ENCODE measurements at places on chromosomes 7 and 10.

GRCh38 chr10:131406676-131407392 lies 95.3 kb upstream of the TCERG1L start:
- no peaks in the 10 kb centered on the region for H3K4me1 ChIP-seq
- no peaks in the 10 kb centered on the region for H3K36me3 ChIP-seq
- H3K4me3 ChIP-seq, result no peak overlapping the region
- H3K27me3 ChIP-seq, result no peaks in the 10 kb centered on the region
- no peak for DNase-seq

DNA sequence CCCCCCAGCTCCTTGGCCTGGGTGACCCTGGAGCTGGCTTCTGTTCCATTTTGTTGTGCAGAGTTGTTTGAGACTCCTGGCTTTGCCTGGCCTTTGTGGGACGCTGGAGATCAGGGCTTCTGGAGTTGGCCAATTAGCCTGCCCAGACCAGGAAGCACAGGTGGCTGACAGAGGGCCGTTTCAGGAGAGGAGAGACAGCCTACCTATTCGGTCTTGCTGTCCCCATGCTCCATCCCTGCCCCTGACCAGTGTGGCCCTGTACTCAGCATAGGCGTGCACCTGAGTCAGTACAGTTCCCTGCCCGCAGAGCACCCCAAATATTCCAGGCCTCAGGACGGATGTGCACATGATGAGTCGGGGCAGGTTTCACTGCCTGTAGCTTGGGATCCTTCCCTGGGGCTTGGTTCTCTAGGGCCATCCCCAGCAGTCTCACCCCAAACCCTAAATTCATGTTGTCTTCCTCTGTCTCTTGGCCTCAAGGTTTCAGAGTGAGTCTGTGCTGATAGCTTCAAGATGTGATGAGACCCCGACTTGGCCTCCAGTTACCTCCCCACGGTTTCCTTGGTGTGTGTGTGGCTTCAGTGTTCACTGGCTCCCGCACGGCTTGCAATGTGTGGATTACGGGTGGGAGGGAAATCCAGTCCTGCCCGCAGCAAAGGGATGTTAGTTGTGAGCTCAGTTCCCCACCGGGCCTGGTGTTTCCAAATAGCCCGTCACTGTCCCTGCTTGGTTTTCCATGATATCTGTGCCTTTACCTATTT lies 44.7 kb downstream of the HTRA1 start:
- H3K36me3 ChIP-seq, result peaks cover 36% of the 10 kb centered on the region
- no peak for DNase-seq
- peaks cover 21% of the 10 kb centered on the region for H3K4me1 ChIP-seq
- no peak overlapping the region for H3K27ac ChIP-seq
- no peak overlapping the region for H3K4me3 ChIP-seq
- H3K27me3 ChIP-seq, result no peaks in the 10 kb centered on the region

DNA sequence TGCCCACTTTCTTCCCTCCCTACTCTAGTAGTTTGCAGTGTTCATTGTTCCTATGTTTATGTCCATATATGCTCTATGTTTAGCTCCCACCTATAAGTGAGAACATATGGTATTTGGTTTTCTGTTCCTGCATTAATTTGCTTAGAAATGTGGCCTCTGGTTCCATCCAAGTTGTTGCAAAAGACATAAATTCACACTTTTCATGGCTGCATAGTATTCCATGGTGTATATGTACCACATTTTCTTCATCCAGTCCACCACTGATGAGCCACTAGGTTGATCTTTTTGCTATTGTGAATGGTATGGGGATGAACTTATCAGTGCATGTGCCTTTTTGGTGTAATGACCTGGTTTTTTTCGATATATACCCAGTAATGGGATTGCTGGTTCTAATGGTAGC lies 1089.1 kb downstream of the GRM8 start:
- DNase-seq, result no peak
- no peak overlapping the region for H3K27ac ChIP-seq
- H3K27me3 ChIP-seq, result no peaks in the 10 kb centered on the region
- no peaks in the 10 kb centered on the region for H3K4me1 ChIP-seq
- H3K4me3 ChIP-seq, result no peak overlapping the region
- no peaks in the 10 kb centered on the region for H3K36me3 ChIP-seq

DNA sequence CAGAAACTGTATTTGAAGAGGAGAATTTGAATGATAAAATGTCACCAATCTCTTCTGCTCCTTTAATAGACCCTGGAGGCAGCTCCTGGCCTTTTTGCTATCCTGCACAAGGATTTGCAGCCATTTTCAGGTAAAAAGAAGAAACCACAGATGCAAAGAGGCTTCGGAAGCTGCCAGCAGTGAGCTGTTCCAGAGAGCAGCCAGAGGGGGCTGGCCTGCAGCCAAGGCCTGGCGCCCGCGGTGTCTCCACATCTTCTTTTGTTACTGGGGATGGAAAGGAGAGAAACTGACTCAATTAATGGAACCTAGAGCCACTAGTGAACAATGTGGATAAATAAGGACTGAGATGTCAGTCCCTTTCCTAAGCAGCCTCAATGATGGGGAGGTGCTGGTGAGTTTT lies 23.9 kb upstream of the GPR26 start:
- H3K36me3 ChIP-seq, result no peaks in the 10 kb centered on the region
- no peak overlapping the region for H3K4me3 ChIP-seq
- no peak overlapping the region for H3K27ac ChIP-seq
- no peaks in the 10 kb centered on the region for H3K4me1 ChIP-seq

- H3K27me3 ChIP-seq, result no peaks in the 10 kb centered on the region
- no peak for DNase-seq
- H3K36me3 ChIP-seq, result no peaks in the 10 kb centered on the region
- no peaks in the 10 kb centered on the region for H3K4me1 ChIP-seq
- H3K27ac ChIP-seq, result no peak overlapping the region
These were observed 248.7 kb upstream of the GPR26 start for GRCh38 chr10:123417414-123417813.

DNA sequence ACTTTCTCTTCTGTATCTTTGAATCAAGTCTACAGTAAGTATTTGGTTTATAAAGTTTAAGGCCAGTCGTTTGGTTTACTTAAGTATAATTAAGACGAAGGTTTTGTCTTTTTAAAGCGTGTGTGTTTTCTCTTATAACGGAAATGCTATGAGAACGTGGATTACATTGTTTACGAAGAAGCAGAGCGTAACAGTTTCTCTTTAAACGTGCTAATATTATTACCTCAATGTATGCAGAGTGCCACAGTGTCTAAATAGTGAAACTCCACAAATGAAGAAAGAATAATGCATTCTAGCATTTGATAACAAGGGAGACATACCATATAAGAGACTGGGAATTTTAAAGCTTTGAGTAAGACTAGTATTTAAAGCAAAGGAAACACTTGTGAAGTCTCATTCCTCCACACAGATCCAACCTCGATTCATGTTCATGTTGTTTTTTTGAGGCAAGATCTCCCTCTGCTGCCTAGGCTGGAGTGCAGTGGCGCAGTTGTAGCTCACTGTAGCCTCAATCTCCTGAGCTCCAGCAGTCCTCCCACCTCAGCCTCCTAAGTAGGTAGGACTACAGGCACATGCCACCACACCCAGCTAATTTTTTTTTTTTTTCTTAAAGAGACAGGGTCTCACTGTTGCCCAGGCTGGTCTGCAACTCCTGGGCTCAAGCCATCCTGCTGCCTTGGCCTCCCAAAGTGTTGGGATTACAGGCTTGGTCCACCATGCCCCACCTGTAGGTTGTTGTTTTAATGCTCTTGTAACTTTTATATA lies 75.1 kb downstream of the ANKRD61 start:
- H3K4me3 ChIP-seq, result peak overlapping the region; percentile 91
- H3K27me3 ChIP-seq, result no peaks in the 10 kb centered on the region
- H3K27ac ChIP-seq, result peak overlapping the region; percentile 70
- no peaks in the 10 kb centered on the region for H3K36me3 ChIP-seq
- no peak for DNase-seq
